ENCODE measurements at places on chromosomes 4 and X.

DNA sequence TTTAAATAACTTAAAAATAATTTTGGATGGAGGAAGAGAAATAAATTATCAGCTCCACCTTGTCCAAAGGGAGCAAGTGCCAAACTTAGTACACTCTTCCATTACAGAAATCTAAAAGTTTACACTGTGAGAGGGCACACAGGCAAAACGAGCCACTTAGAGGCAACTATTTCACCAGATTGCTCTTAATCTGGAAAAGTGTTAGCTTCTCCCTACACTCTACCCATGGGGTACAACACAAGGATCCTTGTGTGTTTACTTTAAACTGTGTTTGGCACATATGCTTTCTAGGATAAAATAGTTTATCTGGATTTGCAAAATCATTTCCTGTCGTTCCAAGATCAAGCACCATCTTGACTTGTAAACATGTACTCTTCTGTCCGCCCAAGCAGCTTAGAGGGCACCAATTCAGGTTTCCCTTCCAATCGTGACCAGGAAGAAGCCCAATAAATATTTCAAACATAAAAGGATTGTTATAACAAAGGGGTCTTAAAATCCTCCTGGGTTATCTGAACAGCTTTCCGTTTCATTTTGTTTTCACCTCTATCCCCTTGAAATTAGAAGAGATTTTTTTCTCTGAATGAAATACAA is 29.0 kb upstream of the KDR start:
- DNase-seq: no peak

DNA sequence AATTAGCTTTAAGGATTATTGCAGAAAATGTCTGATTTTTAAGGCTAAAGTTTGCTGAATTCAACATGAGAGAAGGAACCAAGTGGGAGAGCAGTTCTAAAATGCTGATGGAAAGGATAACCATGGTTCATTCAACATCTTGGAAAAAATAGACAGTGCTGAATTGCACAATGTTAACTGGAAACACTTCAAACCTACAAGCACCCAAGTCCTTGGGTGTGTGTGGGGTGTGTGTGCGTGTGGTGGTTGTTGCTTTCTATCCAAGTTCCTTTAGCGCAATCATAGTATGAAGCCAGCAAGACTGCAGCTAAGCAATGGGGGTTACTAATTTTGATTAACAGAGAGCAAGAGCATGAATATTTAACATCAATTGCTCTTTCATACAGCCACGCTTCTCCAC is 29.3 kb upstream of the SCOC start:
- no peak for DNase-seq

DNA sequence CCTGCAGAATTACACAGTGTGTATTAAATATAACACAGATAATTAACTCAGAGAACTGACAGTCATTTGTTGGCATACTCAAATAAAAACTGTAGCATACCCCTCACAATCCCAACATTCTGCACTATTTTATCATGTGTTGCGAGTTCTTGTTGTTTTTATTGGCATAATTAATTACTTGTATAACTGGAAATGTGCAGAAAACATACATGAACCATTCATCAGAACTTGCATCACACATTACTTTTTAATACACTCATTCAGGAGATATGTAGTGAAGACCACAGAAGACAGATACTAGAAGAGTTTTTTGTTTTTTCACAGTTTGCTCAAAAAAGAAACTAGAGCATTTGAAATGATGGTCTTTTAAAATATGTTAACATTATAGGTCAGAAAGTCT is 74.6 kb upstream of the NEIL3 start:
- DNase-seq: no peak

DNA sequence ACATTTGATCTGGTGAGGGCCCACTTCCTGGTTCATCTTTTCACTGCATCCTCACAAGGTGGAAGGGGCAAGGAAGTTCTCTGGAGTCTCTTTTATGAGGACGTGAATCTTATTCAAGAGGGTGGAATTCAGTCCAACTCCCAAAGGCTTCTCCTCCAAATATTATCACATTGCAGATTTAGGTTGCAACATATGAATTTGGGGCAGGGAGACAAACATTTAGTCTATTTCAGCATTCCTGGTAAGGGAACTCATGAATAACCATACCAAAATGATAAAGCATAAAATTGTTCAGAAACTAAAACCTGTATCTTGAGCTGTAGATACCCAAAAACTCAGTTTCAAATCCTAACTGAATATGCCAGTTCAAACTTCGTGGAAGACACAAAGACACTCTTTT is 246.8 kb downstream of the QDPR start:
- DNase-seq: no peak

DNA sequence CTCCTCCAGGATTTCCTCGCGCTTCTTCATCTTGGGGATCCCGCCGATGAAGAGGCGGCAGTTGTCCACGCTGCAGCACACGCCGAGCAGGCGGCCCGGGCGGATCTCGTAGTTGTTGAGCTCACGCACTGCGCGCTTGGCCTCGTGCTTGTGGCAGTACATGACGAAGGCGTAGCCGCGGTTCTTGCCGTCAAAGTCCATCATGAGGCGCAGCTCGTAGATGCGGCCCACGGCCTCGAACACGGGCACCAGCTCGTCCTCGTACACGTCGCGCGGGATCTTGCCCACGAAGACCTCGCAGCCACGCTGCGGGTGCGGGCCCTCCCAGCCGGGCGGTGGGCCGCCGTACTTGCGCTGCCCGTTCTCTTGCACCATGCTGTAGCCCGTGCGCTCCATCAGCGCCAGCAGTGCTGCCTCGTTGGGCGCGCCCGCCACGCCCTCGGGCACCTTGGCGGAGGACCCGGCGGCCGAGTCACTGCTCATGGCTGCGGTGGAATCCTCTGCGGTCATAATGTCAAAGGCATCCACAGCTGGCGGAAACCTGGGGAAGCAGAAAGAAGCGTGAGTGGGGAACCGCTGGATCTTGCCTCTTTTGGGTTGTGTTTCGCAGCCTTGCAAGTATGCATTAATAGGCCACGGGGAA is 103.4 kb downstream of the CHRNA9 start:
- DNase-seq: no peak

- no peak for DNase-seq
Observed at GRCh38 chr4:123317211-123317610, 79.4 kb upstream of the SPRY1 start.

DNA sequence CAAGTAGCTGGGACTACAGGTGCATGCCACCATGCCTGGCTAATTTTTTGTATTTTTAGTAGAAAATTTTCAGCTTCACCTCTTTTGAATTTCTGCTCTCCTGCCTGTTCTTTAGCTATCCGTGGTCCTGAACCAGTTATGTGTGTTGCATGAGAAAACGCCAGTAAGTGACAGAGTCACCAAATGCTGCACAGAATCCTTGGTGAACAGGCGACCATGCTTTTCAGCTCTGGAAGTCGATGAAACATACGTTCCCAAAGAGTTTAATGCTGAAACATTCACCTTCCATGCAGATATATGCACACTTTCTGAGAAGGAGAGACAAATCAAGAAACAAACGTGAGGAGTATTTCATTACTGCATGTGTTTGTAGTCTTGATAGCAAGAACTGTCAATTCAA is 13.9 kb downstream of the ALB start:
- no peak for DNase-seq

- no peak for DNase-seq
Observed at GRCh38 chr4:165758086-165758485, 115.0 kb upstream of the TLL1 start.

DNA sequence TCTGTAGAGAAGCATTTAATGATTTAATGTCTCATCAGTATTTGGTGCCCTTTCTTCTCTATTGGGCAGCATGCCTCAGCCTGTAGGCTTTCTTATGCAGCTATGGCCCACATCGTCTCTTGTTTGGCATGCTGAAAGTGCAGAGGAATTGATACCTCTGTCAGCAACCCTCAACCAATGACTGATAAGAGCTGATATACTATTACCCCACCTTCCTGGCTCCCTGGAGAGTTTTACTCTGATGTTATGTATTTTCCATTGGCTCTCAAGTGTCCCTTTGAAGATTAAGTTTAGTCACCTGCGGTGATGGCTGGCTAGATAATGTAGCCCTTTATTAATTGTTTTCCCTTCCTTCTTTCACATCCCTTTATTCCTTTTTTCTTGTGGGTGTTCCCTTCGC is 41.2 kb upstream of the PDHA2 start:
- DNase-seq: no peak

DNA sequence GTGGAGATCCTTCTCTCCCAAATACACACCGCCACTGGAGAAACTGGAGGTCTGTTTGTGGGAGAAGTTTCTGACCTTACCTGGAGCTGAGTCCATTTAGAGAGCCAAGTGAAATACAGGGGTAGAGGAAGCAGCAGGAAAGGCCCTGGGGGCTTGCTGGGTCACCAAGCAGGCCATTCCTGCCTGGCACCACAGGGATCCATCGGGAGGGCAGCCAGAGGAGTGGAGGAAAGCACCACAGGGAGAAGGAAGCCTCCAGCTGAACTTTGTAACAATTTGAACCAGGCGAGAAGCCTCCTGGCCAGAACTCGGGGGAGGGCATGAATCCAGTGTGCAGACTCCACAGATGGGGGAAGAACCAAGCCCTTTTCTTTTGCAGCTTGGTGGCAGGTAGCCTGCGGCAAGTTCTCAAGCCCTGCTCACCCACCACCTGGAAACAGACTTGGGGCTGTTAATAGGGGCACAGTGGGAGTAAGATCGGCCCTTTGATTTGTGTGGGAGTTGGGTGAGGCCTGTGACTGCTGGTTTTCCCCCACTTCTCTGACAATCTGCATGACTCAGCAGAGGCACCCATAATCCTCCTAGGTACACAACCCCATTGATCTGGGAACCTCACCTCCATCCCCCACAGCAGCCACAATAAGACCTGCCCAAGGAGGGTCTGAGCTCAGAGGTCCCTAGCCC is 94.6 kb downstream of the IRS4 start:
- no peak for DNase-seq

DNA sequence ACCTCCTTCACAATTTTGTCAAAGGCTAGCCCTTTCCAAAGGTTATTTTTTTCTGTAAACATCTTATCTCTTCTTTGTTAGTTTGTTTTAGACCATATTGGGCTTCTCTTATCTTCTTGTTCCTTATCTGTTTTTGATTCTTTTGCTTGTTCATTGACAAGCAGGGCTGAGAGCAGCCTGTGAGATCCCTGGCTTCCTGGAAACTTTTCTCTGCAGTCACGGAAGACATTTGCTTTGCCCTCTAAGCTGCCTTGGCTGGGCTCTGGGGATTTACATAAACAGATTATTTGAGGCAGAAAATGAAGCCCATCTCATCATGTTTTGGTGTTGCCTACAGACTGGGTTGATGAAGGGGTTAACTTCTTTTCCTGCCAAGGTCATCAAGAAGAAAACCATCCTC is 157.4 kb upstream of the AMOT start:
- DNase-seq: no peak

GRCh38 chr4:10296730-10297129 is 160.5 kb downstream of the ZNF518B start:
- DNase-seq: no peak
